ENCODE measurements at places on chromosomes 16 and 17.

GRCh38 chr16:49693445-49693844 is 162.5 kb downstream of the ZNF423 start:
- DNase-seq: no peak

GRCh38 chr17:7857713-7858521 is at the start of gene CYB5D1:
TSS of gene CYB5D1 (plus strand) at chr17:7858003. CDS start at chr17:7858135, 132 bp downstream.
- no peak for DNase-seq

- DNase-seq: no peak
Measured at GRCh38 chr16:21276090-21276489, 2.0 kb downstream of the CRYM start.

DNA sequence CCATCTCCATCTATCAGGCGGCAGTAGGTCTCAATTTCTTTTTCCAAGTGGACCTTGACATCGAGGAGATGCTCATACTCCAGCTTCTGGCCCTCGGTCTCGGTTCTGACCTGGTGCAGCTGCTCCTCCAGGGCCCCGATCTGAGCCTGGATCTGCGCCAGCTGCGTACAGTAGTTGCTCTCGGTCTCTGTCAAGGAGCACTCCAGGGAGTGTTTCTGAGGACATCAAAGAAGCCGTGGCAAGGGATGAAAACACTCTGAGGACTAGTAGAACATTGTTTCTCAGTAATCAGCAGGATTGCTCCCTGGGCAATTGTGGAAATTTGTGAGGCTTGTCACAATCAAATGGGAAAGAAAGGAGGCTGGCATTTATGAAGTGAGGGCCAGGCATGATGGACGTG is 5.9 kb downstream of the KRT28 start:
- no peak for DNase-seq

DNA sequence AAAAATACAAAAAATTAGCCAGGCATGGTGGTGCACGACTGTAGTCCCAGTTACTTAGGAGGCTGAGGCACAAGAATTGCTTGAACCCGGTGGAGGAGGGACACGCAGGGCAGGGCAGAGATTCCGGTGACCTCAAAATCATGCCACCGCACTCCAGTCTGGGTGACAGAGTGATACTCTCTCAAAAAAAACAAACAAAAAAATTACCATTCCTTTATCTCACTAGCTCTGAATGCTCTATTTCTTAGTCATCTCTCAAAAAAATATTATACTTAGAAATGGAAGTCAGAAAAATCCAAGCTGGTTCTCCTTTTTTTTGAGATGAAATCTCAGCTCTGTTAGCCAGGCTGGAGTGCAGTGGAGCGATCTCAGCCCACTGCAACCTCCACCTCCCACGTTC is 40.8 kb downstream of the SPOP start:
- DNase-seq: no peak

- DNase-seq: no peak
Measured at GRCh38 chr17:67069603-67070136, 25.3 kb downstream of the CACNG1 start.

DNA sequence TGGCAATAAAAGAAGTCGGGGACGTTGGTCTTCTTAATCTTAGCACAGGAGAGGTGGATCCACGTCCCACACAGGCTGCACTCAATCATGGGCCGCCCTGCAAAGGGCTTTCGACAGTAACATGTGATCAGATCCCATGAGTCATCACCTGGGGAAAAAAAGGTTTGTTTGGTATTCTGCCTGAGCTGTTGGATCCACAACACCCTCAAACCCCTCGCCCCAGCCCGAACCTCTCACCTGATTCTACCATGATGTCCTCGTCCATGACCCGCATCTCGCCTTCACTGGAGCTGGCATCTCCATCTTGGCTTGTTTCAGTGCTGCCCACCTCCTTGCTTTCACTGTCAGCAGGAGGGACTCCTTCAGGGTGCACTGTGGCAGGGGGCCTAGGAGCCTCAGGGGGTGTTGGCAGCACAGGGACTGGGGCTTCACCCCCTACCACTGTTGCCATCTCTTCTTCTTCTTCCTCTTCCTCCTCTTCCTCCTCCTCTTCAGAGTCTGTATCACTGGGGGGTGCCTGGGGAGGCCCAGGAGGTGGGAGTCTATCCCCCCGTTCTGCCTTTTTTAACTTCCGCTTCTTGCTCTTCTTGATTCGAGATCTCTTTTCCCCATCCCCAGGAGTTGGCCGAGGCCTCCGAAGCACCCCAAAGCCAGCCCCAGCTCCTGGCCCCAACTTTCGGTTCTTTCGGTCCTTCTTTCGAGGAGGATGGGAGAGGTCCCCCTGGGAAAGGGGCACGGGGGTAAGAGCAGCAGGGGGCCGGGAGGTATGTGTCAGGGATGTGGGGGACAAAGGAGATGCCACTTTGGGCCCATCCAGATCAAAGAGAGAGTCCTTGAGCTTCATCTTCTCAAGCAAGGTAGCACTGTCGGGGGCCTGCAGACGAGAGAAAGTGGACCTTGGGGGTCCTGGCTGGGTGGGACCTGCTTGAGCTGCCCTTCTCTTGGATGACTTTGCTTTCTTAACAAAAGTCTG is 1.7 kb upstream of the DVL2 start:
- DNase-seq: no peak

- peak; percentile 89 for DNase-seq
Measured at GRCh38 chr17:35804658-35805192, 4.6 kb upstream of the TAF15 start.

DNA sequence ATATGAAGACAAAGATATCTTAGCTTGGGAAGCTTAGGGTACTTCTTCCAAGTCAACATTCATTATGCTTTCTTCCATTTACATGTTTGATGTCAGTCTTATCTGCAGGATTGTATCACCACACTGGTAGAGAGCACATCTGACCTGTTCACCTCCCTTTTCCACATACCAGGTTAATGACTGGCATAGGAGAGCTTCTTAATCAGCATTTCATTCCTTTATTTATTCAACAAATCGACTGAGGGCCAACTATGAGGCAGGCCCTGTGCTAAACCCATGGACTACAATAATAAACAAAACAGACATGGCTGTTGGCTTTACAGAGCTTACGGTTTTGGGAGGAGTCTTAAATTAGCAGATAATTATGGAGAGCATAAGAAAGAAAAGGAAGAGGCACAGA is 378.1 kb upstream of the CDH11 start:
- DNase-seq: no peak

GRCh38 chr17:16293931-16294330 is 59.3 kb downstream of the CENPV start:
- DNase-seq: no peak

DNA sequence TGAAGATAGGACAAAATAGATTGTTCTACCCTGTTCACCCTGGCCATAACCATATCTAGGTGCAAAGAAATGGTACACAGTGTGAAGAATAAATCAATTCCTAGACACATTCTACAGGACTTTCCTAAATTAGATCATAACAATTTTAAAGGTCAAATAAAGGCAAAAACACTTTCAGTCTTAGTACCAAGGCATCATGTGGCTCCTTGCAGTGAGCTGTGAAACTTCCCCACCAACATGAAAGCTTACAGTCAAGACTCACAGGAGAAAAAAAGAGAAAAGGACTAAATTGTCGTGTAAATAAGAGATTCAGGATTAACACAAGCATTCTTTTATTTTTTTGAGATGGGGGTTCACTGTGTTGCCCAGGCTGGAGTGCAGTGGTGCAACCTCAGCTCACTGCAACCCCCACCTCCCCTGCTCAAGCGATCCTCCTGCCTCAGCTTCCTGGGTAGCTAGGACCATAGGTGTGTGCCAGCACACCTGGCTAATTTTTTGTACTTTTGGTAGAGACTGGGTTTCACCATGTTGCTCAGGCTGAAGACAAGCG is 14.2 kb downstream of the NSMCE1 start:
- DNase-seq: no peak

- DNase-seq: no peak
Measured at GRCh38 chr17:65156185-65156834, 19.1 kb downstream of the RGS9 start.

DNA sequence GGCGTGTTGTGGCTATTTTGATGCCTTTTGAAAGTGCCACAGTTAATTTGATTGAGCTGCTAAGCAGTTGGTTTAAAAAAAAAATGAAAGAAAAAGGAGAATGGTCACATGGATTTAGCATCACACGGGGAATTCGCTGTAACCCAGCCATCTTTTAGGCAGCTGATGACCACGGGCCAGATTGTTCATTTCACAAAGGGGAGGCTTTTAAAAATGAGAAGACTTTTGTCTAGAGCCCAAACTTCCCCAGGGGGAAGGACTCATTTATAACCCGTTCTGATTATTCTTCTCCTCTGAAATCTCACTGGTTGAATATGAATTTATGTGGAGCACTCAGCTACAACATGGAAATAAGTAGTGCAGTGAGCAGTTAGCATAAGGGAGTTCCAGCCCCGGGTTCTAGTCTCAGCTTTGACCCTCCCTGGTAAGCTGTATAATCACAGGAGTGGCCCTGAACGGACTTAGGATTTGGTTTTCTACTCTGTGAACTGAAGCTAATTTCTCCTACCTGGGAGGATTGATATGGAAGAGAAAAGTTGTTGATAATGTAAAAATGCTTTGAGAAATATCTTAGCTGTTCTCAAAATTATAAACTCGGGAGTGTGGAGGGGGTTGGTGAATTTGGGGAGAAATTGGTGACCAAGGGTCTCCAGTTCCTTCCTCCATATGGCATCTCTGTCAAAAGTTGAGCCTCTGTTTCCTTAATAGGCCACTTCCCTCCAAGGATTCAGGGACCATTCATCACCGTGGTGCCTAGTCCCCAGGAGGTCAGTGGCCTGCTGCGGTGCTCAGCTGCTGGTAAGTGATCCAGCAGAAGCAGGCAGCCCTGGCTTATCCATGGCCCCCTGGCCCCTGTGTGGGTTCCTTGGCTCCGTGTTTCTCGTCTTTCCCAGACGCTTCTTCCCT is 76.4 kb upstream of the TBX2 start:
- no peak for DNase-seq

GRCh38 chr16:89431630-89432029 is 58.7 kb downstream of the ANKRD11 start:
- DNase-seq: no peak

GRCh38 chr17:39062846-39063680 is 88.4 kb downstream of the PLXDC1 start:
- DNase-seq: no peak

- no peak for DNase-seq
Measured at GRCh38 chr17:7039832-7040231, 4.0 kb downstream of the SLC16A13 start.

DNA sequence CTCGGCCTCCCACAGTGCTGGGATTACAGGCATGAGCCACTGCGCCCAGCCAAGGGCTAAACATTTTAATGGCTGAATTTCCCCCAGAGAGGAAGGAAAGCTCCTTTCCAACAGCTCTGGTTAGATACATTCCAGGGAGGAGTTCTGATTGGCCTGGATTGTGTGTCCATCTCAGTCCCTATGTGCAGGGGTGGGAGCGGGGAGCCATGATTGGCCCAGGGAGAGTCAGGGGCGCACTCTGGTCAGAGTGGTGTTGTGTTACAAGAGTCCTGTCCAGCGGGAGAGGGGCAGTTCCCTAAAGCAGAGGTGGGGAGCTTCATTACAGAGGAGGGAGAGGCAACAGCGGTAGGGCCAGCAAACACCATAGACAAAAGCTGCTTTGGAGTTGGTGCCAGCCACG is 75.0 kb downstream of the RAP1GAP2 start:
- peak; percentile 90 for DNase-seq

- DNase-seq: no peak
Measured at GRCh38 chr16:67397036-67397801, 3.9 kb upstream of the TPPP3 start.

- no peak for DNase-seq
Measured at GRCh38 chr16:83137326-83137781, 510.6 kb downstream of the CDH13 start.

DNA sequence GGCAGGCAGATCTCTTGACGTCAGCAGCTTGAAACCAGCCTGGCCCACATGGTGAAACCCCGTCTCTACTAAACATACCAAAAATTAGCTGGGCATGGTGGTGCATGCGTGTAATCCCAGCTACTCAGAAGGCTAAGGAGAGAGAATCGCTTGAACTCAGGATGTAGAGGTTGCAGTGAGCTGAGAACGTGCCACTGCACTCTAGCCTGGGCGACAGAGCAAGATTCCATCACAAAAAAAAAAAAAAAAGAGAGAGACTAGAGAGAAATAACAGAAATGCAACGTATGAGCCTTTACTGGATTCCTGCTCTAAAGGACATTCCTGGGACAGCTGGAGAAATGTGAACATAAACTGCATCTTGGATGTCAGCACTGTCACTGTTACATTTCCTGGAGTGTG is 10.8 kb downstream of the IFT140 start:
- no peak for DNase-seq

GRCh38 chr17:28379814-28380801 is 8.6 kb downstream of the SARM1 start:
- no peak for DNase-seq

GRCh38 chr16:9219813-9220212 is 128.4 kb downstream of the HAPSTR1 start:
- DNase-seq: no peak

DNA sequence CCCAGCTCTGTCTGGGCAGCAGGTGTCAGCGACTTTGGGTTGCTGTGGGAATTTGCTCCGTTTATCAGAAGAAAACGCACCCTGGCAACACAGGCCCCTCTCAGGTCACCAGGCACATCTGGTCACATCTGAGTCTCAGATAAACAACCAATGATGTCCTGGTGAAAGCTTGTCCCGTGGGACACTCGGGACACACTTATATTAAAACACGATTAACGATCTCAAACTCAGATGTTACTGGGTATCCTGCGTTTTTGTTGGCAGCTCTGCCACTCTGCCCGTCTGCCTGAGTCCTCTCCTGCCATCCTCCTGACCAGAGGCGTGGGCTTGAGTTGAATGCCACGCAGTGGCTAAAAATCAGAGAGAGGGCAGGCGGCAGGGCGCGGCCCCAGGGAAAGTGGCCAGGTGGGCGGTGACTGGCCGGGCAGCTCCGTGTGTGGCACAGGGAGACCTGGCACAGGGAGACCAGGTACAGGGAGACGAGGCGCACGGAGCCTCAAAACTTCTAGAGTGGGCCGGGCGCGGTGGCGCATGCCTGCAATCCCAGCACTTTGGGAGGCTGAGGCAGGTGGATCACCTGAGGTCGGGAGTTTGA is 2.1 kb downstream of the SECTM1 start:
- no peak for DNase-seq

DNA sequence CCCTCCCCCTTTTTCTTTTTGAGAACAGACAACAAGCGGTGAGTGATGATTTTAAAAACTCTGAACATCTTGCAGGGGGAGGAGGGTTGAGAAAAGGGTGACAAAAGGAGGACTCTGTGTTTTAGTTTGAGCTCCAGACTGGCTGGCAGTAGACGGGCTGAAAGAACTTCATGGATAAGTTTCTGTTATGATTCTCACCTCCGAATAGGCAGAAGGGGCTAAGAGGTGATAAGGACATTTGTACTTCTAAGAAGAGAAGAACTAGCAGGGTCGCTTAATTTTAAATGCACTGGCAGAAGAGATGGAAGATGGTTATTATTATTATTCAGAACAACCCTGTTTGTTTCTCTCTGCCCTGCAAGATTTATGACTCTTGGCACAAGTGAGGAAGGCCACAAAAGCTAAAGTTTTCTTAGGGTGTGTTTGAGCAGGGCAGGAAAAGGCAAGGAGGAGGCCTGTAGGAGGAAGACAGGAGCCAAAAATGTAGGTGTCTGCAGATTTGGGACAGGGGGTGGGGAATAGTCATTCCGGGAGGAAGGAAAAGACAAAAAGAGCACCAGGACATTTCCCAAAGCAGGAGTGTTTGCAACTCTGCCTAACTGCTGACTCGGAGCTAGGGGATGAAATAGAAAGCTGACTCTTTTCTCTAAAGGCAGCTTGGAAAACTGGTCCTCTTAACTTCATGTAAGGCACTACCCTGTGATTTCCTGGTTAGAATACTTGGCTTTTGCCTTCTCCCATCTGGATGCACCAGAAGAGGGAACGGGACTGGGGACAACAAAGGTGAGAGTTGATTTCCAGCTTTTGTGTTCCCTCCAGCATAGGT is 11.9 kb upstream of the HOXB2 start:
- DNase-seq: no peak

- DNase-seq: no peak
Measured at GRCh38 chr16:55690841-55691240, 35.1 kb downstream of the SLC6A2 start.

All from iPS DF 19.7 (cell line).